ENCODE measurements at places on chromosomes 3 and 15.

GRCh38 chr3:147368561-147369221, 37.7 kb downstream of the ZIC4 start:
- DNase-seq = no peak

DNA sequence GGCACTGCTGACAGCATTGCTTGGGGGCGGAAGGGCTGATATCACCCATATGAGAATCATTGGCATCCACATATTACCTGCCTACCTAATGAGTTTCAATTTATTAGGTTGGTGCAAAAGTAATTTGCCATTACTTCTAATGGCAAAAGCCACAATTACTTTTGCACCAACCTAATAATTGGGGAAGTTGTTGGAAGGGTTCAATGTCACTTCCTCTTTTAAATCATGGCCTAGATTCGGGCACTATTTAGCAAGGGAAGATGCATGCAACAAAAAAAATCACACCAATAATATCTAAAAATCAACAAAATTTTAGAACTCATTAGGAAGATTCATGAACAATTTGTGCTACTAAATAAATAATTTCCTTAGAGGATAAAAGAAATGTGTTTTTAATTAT, 56.0 kb upstream of the AGTR1 start:
- no peak for DNase-seq

DNA sequence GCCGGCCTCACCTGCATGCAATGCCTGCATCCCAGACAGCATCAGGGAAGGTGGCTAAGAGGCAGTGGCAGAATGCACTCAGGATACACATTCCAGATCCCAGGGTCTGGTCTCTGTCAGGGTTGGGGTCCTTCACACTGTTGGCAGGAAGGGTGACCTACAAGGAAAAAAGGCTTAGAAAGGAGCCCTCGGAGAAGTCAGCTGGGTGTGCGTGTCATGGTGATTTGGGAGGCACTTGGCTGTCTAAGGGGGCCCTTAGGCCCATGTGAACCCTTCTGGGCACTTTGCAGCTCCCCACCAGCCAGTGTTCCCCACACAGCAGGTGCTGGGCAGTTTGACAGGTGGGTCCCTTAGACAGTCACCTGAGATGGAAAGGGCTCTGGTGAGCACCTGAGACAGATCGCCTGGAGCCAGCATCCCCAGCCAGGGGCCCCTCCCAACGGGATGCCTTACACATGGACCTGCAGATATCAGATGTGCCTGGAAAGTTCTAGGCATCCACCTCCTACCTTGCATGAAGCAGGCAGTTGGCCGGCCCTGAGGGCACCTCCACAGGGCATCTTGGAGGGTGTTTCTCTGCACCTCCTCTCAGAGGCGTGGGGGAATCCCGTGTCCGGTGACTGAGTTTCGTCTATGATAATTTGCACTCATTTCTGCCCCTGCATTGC, 131.6 kb downstream of the LRRK1 start:
- DNase-seq = no peak

DNA sequence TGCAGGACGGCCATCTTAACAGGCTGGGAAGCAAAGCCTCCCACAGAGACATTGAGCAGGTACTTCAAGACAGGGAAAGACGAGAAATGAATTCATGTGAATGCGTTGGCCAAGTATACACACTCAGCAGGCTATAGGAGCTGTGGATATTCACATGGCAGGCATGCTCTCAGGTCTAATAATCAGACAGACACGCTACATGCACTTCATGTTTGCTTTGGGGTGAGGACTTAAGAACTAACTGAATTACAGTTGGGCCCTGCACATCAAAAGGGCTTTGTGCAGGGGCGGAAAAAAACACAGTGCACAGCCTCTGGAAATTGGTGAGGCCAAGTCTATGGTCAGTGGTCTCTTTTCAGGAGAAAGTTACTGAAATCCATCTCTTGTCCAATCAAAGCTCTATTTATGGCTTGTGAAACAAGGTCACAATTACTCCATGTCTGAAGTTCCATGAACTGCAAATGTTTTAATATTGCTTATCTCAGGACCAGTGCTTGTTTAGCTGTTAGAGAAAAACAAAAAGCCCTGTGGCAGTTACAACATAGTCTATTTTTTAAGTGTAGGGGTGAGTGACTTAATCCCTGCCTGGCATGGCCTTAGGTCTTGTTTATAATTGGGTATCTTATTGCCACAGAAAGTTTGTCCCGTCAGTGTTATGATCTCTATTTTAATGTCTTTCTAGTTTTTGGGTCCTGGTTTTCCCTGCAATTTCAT, 100.6 kb upstream of the GOLGA6L6 start:
- no peak for DNase-seq

DNA sequence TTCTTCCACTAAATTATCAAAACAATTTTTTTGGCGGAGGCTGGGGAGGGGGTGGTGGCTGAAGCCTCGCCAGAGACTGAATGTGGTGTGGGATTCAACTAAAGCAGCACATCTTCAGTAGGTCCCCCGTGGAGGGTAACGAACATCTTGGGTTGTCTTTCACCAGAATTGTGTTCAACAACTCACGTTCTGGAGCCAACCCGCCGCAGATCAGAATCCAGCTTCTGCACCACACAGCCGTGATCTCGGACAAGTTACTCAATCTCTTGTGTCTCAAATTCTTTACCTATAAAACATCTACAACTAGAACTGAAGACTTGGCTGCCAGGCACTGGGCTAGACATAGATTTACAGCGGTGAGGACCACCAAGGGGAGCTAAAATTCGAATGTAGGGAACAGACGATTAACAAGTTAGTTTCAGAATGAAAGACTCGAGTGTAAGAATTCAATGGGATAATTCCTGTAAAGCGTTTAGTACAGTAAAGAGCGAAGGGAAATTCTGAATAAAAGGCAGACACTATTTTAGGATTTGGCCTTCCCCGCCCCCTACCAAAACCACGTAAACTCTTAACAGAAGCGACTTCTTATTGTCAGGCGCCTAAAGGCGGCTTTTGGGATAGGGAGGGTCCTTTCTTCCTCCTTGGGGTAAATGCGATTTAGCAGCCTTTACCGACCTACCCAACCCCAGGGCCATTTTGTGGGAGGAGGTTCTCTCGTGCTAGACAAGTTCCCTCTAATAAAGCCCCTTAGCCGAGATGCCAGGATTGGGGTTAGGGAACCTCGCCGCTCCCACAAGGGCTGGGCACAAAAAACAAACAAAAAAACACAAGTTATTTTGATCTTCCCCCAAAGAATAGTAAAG, 697 bp upstream of the RAB5A start:
- DNase-seq = peak; percentile 66

- DNase-seq = no peak
Observed at GRCh38 chr3:7160689-7161088, 299.8 kb downstream of the GRM7 start.

DNA sequence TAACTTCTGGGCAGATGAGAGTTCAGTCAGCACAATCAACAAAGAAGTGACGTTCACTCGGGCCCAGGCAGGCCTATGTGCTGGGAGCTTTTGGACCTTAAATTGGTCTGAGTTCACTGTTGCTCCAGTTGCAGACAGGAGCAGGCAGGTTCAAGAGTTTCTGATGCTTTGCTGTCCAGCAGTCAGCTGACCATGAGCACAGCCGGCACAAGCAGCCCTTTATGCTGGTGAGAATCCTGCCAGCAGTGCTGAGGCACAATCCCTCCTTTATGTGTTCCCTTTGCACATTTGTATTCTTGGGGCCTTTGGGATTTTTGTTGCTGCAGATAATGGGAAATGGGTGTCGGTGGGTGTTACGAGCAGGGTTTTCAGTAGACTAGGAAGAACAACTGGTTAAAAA, 81.2 kb upstream of the GOLGA8J start:
- DNase-seq = no peak

Data from skin of body (tissue), 3 donors.